ENCODE measurements at places on chromosomes 3 and 15.

GRCh38 chr15:40072216-40072990 lies 33.4 kb upstream of the SRP14 start:
- DNase-seq = no peak

DNA sequence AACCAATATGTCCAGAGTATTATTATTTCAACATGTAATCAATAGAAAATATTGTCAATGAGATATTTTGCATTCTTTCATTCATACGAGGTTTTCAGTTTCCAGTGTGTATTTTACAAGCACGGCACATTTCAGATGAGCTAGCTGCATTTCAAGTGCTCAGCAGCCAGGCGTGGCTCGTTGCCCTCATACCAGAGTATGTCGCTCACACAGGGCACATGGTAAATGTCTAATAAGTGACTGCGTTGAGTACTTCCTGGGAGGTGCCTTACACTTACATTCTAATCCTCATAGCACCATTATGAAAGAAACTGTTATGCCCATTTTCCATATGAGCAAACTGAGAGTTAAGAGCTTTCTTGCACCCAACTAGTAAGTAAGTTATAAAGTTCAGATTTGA lies 47.4 kb downstream of the TMEM266 start:
- DNase-seq = no peak

- DNase-seq = no peak
These were observed 2.6 kb downstream of the CD276 start for GRCh38 chr15:73686781-73687256.

GRCh38 chr3:73745526-73746191 lies 120.9 kb upstream of the PDZRN3 start:
- DNase-seq = no peak

- DNase-seq = no peak
These were observed 19.9 kb downstream of the GOLM2 start for GRCh38 chr15:44308415-44308814.

DNA sequence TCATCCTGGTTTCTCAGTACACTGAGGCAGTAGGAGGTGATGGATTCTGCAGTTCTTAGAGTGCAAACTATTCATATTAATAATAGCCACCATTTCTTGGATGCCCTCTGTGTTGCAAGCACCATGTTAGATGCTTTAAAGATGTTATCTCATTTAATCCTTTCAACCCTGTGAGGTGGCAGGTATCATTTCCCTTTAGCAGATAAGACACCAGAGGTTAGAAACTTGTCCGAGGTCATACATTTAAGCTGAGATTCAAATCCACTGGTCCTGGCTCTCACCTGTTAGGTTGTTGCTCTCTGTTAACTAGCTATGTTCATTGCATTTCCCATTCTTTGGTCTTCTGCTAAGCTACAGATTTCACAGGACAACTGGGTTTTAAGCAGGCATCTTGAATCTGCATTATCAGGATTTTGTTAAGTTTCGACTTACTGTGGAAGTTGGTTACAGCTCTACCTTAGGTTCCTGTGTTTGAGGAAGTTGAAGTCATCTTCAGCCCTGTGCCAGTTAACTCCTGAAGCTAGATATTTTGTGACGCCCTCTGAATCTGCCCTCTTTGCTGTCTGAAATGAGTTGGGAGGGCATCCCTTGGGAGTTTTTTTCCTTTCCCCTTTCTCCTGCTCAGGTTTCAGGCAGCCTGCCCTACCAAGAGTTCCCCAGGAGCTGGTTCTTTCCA lies 6.4 kb downstream of the PDE8A start:
- DNase-seq = no peak

All from NCI-H2081 treated with DMSO at 0.1 percent for 48 hours (cell line).